ENCODE measurements at places on chromosomes 1 and 21.

DNA sequence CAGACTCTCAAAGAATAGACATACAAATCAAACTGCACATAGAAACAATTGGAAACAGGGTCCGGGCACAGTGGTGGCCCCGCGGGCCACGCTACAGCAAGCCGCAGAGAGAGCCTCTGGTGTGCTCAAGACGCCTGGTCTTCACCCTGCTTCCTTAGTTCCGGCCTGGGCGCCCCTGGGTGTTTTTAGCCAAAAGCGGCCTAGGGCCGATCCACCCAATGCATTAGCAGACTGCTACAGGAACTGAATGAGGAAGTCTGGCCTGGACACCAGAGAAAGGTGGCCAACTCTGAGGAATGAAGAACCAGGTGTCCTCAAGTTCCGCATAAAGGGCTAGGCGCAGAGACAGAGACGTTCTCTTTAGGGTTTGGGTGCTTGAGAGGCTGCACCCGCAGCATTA, 1.7 kb downstream of the PRRX1 start:
- no peak for DNase-seq

- DNase-seq, result no peak
These were observed 39.9 kb upstream of the KRTAP19-8 start for GRCh38 chr21:31078216-31078615.

GRCh38 chr1:150282558-150282958, 204 bp downstream of the CIART start:
- DNase-seq, result no peak

- no peak for DNase-seq
These were observed 824 bp upstream of the IFI44L start for GRCh38 chr1:78619446-78619802.

- no peak for DNase-seq
These were observed 21.0 kb downstream of the ATF3 start for GRCh38 chr1:212629450-212630157.

- DNase-seq, result no peak
These were observed 30.3 kb upstream of the PEX10 start for GRCh38 chr1:2442661-2443060.

DNA sequence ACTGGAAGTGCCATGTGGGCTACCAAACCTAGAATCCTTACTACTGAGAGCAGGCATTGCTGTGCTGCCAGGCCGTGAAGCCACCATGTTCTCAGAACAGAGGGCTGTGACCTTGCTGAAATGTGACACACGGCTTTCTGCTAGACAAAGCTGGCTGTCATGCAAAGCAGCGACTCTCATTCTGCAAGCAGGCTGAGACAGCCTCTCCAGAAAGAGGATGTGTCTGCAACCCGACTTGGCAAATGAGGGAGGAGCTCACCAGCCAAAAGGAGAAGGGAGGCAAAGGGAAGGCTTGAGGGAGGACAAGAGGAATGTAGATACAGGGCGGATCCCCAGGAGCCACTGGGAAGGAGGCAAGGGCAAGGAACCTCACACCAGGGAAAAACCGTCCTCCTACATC, 85.7 kb upstream of the KRTAP19-8 start:
- DNase-seq, result no peak

DNA sequence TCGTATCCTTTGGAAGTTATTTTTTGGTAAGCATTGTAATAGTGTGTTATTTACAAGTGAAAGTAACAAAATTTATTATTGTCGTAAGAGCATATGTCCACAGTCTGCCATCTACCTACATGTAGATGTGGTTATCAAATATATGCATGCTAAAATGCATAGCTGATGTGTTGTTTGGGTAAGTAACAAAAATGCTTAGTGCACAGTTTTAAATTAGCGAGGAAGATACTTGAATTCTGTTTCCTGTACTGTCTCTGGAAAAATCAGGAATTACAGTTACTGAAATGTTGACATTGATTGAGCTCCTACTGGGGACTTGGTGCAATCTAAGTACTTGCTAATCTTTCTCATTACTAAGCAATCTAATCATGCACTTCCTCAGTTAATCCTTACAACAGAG, 14.3 kb downstream of the WDR64 start:
- DNase-seq, result no peak

GRCh38 chr1:209601809-209602657, 18.5 kb downstream of the CAMK1G start:
- no peak for DNase-seq

DNA sequence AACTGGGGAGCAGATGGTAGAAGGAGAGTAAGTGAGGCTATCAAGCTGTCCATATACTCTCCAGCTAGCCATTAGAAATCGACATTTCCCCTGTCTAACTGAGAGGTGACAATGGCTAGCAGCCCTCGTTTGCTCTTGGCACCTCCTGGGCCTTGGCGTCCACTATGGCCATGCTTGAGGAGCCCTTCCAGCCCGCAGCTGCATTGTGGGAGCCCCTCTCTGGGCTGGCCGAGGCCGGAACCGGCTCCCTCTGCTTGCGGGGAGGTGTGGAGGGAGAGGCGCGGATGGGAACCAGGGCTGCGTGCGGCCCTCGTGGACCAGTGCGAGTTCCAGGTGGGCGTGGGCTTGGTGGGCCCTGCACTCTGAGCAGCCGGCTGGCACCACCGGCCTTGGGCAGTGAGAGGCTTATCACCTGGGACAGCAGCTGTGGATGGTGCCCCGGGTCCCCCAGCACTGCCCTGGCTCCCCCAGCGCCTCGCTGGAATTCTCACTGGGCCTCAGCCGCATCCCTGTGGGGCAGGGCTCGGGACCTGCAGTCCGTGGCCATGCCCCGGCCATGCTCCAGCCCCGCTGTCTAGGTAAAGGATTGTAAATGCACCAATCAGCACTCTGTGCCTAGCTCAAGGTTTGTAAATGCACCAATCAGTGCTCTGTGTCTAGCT, 56.2 kb upstream of the PARP1 start:
- no peak for DNase-seq

GRCh38 chr1:7915826-7916500, 24.7 kb downstream of the TNFRSF9 start:
- peak; percentile 43 for DNase-seq

- no peak for DNase-seq
These were observed 159.1 kb downstream of the NFIA start for GRCh38 chr1:61241411-61241838.

GRCh38 chr1:11693024-11693590, 1.6 kb downstream of the DRAXIN start:
- peak; percentile 19 for DNase-seq

DNA sequence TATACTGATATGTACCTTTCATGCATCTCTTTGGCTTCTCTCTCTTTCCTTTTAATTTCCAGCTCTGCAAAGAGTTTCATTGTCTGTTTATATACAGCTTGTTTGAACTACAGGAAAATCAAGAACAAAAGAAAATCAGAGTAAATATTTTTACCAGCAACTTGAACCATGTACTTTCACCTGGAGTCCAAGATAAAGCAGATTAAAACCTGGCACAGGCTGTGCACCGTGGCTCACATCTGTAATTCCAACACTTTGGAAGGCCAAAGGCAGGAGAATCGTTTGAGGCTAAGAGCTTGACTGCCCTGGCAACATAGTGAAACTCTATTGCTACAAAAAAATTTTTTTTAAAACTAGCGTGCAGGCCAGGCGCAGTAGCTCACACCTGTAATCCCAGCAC, 27.6 kb downstream of the DNAJC8 start:
- no peak for DNase-seq

- no peak for DNase-seq
These were observed 278.4 kb downstream of the C1orf94 start for GRCh38 chr1:34455121-34455520.

- no peak for DNase-seq
These were observed 104.7 kb downstream of the ST6GALNAC3 start for GRCh38 chr1:76179219-76179698.

- DNase-seq, result no peak
These were observed 25.0 kb downstream of the LRRC8C start for GRCh38 chr1:89657886-89658285.

- no peak for DNase-seq
These were observed 61.0 kb downstream of the TOR3A start for GRCh38 chr1:179142889-179143299.

GRCh38 chr1:219783605-219784235, 144.6 kb downstream of the SLC30A10 start:
- DNase-seq, result no peak

GRCh38 chr21:21196087-21196486, 197.9 kb downstream of the NCAM2 start:
- DNase-seq, result no peak

- no peak for DNase-seq
These were observed 66.8 kb downstream of the OBSCN start for GRCh38 chr1:228274452-228275178.

- DNase-seq, result no peak
These were observed at the start of gene MTARC1 for GRCh38 chr1:220786337-220787068. Gene MTARC1 (plus strand): TSS chr1:220786913. CDS start chr1:220786945, 32 bp downstream.

Data from activated T-cell treated with anti-CD3 and anti-CD28 coated beads for 4 hours (primary cell).